ENCODE measurements at places on chromosomes 11 and 22.

- DNase-seq: no peak
Observed at GRCh38 chr22:49965091-49966040, 4.8 kb downstream of the PIM3 start.

DNA sequence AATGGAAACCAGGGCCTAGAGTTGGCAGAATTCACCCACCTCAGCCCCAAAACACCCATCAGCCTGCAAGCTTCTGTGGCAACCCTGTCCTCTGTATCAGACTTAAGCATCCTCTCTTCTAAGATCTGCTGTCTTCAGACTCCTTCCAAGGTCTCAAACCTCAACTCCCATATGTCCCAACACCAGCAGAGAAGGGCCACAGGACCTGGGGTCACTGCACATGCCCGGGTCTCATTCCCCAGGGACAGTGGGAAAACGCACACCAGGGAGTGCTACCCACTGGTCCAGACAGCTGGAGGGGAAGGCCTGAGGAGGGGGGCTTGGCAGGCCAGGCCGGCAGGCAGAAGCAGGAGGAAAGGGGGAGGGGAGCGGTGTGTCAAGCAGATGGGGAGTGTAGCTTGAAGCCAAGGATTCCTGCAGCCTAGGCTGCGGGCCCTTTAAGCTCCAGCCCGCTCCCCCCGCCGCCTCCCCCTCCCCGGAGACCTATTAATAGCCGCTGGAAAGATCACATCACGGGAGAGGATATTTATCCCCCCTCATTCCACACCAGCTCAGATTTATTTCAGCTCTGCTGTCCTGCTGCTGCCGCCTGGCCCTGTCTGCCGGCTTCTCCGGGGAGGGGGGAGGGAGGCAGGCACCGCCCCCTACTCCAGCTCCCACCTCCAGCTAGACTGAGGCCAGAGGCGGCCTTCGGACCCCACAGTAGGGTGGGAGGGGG lies 16.7 kb downstream of the BCL9L start:
- DNase-seq: peak; percentile 28

GRCh38 chr22:41874090-41874489 lies 40.8 kb downstream of the SHISA8 start:
- DNase-seq: no peak

- no peak for DNase-seq
Observed at GRCh38 chr11:132171031-132171430, 800.6 kb downstream of the NTM start.

GRCh38 chr22:39665661-39666431 lies 95.3 kb downstream of the CACNA1I start:
- no peak for DNase-seq

DNA sequence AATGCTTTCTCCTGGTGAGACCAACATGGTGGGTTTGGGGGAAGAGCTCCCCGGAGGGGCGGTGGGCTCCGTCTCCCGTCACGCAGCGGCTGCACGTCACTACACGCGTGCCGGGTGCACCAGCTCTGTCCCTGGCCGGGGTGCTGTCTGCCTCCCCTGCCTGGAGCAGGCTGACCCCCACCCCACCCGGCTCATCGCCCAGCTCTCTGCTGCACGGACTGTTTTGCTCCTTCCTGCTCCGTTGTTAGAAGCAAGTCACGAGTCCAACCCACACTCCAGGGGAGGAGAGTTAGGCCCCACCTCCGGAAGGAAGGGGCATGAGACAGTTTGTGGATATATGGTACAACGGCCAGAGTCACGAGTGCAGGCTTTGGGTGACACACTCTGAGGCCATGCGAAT lies 364.9 kb downstream of the BRD1 start:
- DNase-seq: no peak

Data from cerebellar nuclear complex (tissue), 1 donor.